ENCODE measurements at places on chromosomes 2 and 18.

DNA sequence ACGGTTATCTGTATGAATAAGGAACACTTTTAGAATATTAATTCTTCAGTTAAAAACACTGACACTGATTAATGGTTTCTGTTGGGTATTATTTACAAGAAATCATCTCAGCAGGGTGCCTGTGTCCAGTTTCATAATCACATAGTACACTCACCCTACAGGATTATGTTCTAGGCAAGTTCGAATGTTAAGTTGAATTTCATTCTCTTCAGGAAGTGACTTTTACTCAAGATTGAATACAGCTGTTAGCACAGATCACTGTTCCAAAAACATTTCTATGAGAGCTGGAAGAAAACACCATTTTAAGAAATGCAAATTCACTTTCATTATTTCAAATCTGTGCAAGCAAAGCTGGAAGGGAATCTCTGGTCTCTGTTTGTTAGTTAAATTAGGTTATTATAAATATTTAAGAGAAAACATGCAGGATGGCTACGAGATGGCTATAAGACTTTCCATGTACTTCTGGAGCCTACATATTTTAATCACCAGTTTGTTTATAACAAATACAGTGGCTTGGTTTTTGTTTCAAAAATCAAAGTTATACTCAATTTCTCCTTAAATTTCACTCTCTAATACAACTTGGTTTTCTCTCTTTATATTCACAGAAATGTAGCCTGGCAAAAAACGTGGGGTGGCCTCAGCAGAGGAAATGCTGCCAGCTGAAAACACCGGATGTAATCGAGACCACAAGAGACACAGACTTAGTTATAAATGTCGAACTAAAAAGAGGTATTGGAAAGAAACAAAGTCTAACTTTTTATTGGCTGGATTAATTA lies 65.8 kb downstream of the RBMS1 start:
- DNase-seq = no peak

GRCh38 chr2:56448403-56449001 lies 264.7 kb downstream of the CCDC85A start:
- no peak for DNase-seq

DNA sequence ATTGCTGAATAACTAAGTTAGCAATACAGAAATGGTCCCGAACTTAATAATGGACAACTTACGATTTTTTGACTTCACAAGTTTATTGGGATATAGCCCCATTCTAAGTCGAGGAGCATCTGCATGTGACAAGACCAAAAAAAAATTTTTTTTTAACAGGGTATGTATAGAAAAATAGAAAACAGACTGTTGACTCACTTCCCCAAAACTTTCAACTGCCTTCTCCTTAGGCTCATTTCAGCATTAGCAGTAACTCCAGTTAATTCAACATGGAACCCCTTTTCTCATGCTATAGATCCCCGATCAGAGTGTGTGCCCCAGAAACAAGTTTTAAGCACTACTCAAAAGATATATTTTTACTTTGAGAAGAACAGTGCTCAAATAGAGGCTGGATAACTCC lies 5.4 kb downstream of the CD302 start:
- no peak for DNase-seq

- no peak for DNase-seq
Observed at GRCh38 chr2:16855183-16855582, 189.5 kb upstream of the CYRIA start.

GRCh38 chr2:176084611-176085119 lies 903 bp upstream of the EVX2 start:
- no peak for DNase-seq

DNA sequence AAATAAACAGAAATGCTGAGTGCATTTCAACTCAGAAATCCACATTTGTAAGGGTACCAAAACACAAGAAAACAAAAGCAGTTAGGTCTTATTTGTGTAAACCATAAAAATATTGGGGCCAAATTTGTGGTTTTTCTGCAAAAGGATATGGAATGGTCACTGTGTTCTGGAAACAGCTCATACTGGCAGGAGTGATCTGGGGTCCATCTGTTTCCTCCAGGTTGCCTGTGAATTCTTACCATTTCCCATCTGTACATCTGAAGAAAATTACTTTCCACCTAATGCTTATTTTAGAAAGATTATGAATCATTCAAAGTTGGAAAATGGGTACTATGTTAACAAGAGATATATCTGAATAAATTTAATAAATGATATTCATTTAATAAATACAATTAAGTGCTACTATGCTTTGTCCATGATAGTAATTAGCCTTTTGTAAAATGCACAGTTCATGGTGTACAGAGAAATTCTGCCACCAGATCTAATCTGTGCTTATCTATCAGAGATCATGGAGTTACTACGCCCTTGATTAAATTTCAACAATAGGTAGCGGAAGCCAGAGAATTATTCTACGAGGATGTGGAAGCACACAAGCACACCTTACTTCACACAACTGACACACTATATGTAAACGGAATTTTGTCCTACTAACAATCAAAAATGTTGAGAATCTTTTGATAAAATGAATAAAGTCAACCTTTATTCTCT lies 10.9 kb downstream of the ALS2 start:
- DNase-seq = no peak

- DNase-seq = no peak
Observed at GRCh38 chr18:47244086-47244485, 7.4 kb downstream of the SKOR2 start.

DNA sequence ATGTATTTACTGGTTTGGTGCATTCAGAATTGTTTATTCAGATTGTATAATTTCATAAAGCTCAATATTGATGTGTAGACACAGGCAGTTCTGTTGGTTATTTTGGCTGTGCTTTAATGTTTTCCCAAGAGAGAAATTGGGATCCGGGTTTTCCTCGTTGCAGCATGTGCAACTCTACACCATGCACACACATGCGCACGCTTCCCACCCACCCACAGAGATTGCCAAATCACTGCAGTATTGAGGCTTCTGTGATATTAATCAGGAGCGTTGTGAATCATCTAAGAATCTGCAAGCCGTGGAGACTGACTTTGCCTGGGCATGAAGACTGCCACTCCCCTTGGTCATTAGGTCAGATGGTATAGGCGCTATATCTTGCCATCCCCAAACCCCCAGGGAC lies 571.5 kb downstream of the SLC4A3 start:
- no peak for DNase-seq

DNA sequence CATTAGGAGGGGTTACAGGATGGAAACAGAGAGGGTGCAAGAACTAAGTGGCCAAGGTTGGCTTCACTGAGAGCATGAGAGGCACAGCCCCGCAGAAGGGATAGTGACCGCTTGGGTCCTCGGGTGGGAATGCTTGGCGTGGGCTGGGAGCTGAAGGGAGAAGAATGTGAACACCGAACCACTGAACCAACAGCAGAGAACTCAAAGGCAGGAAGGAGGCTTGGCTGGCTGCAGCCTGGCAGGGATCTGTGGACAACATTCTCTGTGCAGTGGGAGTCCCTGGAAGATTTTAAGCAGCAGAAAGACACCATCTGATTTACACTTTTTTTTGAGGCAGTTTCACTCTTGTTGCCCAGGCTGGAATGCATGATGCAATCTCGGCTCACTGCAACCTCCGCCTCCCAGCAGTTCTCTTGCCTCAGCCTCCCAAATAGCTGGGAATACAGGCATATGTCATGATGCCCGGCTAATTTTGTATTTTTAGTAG lies 33.9 kb downstream of the SOWAHC start:
- no peak for DNase-seq

- no peak for DNase-seq
Observed at GRCh38 chr2:69227716-69228115, 159.3 kb downstream of the GFPT1 start.

DNA sequence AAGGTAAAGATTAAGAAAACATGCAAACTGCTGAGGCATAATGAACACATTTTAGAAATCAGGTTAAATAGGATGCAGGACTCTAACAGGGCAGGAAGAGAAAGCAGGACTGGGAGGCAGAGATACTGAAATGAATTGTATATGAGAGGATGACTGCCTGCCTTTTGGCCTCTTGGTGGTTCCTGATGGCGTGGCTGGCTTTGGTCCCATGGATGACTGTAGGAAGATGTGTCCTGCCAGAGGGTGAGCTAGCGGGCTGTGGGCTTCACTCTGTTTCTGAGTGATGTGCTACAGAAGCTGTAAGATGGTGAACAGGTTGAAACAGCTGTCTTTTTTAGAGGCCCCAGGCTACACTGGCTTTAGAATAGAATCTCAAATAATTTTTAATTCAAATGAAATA lies 517.0 kb downstream of the SLC4A3 start:
- DNase-seq = no peak

DNA sequence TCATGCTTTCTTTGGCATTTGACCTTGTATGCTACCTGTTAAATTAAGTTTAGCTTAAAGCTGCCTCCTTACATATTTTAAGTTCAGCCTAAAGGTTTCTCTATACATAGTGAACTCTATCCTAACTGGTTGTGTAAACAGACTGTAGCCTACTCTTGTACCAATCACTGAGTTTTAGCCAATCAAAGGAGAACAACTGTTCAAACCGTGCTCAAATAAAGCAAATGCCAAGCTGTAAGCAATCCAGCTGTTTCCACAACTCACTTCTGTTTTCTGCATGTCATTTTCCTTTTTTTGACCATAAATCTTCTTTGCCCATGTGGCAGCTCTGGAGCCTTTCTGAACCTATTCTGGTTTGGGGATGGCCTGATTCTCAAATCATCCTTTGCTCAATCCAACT lies 1603.8 kb upstream of the ACVR2A start:
- DNase-seq = no peak

GRCh38 chr2:232463701-232464543 lies 8.0 kb downstream of the ALPI start:
- no peak for DNase-seq

- no peak for DNase-seq
Observed at GRCh38 chr2:143140864-143141661, 11.8 kb downstream of the ARHGAP15 start.

DNA sequence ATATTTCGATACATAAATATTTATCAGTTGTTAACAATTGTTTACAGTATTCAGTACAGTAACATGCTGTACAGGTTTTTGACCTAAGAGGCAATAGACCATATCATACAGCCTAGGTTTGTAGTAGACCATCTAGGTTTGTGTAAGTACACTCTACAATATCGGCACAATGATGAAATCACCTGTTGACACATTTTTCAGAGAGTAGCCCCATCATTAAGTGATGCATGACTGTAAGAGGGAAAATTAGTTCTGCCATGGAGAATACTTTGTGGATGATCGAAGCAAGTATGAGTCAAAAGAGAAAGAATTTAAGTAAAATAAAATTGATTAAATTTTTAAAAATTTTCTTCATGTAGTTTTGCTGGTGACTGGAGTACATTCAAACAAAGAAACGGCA lies 32.6 kb downstream of the VIT start:
- no peak for DNase-seq

GRCh38 chr18:11523804-11524203 lies 85.6 kb upstream of the SLC35G4 start:
- DNase-seq = no peak

- no peak for DNase-seq
Observed at GRCh38 chr2:224221455-224221913, 180.4 kb downstream of the FAM124B start.

DNA sequence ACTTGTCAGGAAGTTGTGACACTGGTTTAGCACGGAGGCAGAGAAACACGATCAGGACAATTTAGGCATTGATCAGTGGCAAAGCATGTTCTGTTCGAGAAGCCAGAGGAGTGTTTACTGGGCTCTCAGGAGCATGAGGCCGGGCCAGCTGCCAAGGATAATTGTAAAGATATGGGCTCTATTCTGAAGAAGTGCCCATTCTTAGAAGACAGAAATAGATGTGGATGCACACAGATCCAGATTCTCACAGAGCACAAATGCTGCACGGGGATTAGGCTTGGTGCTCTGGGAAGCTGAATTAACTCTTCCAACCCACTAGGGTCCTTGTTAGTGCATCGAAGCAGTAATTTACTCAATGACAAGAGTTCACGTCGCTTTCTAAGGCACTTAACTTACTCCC lies 16.2 kb downstream of the AFF3 start:
- no peak for DNase-seq

- DNase-seq = no peak
Observed at GRCh38 chr18:70294471-70295191, 5.8 kb downstream of the SOCS6 start.

DNA sequence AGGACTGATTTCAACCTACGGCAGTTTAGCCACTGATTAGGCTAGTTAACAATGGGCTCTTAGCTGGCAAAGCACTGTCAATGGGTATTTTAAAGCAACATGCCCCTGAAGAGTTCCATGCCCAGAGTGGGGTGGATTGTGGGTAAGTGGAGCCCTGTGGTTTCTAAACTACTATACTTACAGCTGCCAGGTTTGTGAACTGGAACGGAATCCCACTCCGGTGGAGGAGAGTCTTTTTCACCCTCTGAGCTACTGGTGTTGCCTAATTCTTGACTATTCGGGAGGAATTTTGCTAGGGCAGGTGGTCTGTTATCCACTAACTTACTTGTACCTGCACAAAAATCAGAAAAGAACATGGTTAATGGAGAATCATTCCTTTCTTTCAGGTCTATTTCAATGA lies 52.6 kb downstream of the ZAP70 start:
- no peak for DNase-seq

DNA sequence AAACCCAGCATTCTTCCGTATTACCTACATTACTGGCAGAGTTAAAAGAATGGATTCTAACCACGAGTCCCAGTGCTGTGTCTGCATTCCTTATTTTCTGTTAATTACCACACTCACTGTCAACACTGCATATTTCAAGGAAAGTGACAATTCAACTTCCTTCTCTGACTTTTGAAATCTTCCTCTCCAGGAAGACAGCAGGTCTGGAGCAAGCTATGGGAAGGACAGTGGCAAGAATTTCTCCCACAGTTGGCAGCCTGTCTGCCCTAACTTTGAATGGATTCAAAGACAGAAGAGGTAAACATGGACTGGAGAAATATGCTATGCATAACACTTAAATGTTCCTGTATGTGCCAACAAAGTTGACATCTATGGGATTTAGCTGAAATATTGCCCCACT lies 700.5 kb upstream of the CHAC2 start:
- DNase-seq = no peak

DNA sequence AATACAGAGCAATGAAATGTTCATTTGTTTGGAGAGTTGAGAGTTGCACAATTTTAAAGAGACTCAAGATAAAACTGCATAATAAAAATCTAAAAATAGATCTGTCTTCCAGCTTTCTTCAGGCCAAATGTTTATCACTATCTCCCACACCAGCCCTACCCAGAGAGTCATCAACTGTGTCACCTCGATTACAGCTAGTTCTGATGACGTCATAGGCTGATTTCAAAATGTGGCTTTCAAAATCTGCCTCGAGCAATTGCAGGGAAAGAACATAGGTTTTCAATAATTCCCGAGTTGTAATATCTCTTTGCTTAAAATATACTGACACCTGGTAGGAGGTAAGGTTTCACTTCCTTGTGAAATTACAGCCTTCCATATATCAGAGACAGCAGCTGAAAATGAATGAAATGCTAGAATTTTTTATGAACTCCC lies 677.6 kb upstream of the ID2 start:
- DNase-seq = no peak
